ENCODE measurements at places on chromosomes 13 and 19.
A peak's percentile ranks its signal among the peaks of the same experiment; 100 is the strongest.

DNA sequence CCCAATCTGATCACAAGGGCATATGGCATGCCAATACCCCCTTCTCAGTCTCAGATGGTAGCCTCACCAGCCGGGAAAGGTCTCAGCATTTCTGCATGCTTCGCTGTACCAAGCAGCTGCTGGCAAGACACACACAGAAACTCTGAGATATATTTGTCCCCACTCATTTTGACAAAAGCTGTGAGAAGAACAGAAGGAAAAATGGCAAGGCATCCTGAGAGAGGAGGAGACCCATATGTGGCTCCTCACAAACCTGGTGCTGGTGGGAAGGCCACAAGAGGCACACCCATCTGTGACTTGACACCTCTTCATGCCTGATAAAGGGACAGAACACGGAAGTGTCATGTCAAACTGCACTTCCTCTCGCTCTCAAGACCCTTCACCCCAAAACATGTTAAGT is 36.7 kb upstream of the DOCK9 start:
- no peak for DNase-seq

GRCh38 chr13:38713046-38713445 is 26.2 kb downstream of the FREM2 start:
- no peak for DNase-seq

- DNase-seq = no peak
Measured at GRCh38 chr19:58409010-58409790, 751 bp downstream of the ZNF584 start.

GRCh38 chr19:45492627-45493470 is 4.0 kb downstream of the RTN2 start:
- DNase-seq = no peak

GRCh38 chr13:89968470-89968869 is 1379.0 kb upstream of the MIR17HG start:
- no peak for DNase-seq

GRCh38 chr13:97225533-97225932 is 3.4 kb downstream of the MBNL2 start:
- no peak for DNase-seq

DNA sequence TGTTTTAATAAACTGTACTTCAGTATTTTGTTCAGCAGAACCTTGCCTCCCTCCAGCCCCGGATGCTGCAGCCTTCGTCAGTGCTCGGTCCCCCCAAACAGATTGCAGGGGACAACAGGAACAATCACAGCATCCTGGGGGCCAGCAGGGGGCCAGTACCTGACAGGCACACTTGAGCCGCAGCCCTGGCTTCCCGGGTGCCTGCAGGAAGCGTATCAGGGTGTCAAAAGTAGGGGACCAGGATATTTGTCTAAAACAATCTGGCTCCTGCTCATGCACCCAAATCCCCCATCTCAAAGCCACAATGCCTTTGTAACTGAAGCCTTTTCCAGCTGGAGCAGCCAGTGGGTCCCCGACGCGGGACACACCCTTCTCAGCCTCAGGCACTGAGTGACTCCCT is 167.5 kb upstream of the TSHZ3 start:
- no peak for DNase-seq

- no peak for DNase-seq
Measured at GRCh38 chr13:89401264-89401675, 1730.1 kb downstream of the SLITRK5 start.

- DNase-seq = no peak
Measured at GRCh38 chr19:42370068-42370520, 20.0 kb downstream of the CNFN start.

DNA sequence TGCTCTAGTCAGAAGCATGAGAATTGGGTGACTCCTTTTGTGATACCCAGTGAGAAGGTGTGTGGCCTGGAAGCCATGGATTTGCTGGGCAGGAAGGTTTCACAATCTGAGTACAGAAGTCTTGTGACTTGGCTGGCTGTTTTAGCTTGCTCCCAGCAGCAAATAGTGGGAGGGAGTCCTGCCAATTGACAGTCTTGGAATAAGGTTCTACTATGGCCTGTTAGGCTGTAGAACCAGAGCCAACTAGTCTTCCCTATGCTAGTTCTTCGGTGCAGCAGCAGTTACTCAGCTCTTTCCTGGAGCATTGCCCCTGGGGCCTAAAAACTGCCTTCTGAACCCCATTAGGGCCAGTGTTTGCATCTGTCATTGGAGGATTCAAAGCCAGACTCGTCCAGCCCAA is 1935.4 kb upstream of the PCDH20 start:
- DNase-seq = no peak

- no peak for DNase-seq
Measured at GRCh38 chr13:34672631-34673030, 269.4 kb upstream of the NBEA start.

- DNase-seq = peak; percentile 23
Measured at GRCh38 chr19:2426611-2427428, 566 bp downstream of the TIMM13 start.

All from stimulated activated CD8-positive, alpha-beta memory T cell treated with anti-CD3 and anti-CD28 coated beads, Interleukin-15, amount 100 ng/mL, for 4 hours (primary cell).